Hepatocyte (in vitro differentiated cells): ENCODE measurements at places on chromosomes 3 and 15. TPM values are rescaled to one million over a fixed set of nuclear protein-coding genes. Genes with fewer than 3 reads are reported as not detected.
A peak's percentile ranks its signal among the peaks of the same experiment; 100 is the strongest.

The GNB4 gene
- 23.2 and 26.0 TPM in 2 replicates for total RNA-seq

The FURIN gene
- 62.6 and 67.9 TPM in 2 replicates for total RNA-seq

DNA sequence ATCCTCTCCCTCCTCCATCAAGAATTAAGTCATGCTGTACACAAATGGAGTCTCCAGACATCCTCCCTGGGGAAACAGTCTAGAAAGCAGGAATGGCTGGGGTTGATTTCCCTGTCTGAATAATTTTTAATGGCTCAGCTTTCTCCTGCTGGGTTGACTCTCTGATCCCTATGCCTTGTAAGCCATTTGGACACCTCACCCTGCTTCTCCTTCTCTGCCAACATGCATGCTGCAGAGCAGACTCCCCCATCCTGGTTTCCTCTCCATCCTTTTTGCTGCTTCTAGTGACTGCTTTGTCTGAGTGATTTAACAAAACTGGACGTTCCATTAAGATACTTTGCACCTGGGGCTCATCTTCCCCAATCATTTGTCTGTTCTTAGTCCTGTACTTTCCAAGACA lies 22.2 kb downstream of the SV2B start:
- no peaks in the 10 kb centered on the region for H3K36me3 ChIP-seq
- peaks cover 11% of the 10 kb centered on the region for H3K27me3 ChIP-seq
- H3K27ac ChIP-seq: no peak overlapping the region
- no peak overlapping the region for H3K4me3 ChIP-seq
- DNase-seq: no peak
- H3K4me1 ChIP-seq: no peaks in the 10 kb centered on the region

DNA sequence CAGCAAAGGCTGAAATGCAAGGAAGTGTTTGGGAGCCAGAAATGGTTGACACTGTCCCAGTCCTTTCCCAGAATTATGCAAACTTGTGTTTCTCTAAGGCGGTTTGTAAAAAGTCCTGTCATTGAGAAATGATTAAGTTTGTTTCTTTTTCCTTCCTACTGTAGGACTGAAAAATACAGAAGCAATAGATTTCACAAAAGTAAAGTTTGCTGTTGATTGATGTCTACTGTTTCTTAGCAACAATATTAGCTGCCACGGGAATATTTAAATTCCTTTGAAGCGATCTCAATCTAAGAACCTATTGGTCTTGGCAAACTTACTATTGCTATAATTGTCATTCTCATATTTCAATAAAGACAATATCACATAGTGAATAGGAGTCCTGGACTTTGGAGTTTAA lies 100.7 kb upstream of the IL12A start:
- peaks cover 5% of the 10 kb centered on the region for H3K4me1 ChIP-seq
- H3K27ac ChIP-seq: no peak overlapping the region
- H3K36me3 ChIP-seq: no peaks in the 10 kb centered on the region
- no peak overlapping the region for H3K4me3 ChIP-seq
- no peak for DNase-seq

DNA sequence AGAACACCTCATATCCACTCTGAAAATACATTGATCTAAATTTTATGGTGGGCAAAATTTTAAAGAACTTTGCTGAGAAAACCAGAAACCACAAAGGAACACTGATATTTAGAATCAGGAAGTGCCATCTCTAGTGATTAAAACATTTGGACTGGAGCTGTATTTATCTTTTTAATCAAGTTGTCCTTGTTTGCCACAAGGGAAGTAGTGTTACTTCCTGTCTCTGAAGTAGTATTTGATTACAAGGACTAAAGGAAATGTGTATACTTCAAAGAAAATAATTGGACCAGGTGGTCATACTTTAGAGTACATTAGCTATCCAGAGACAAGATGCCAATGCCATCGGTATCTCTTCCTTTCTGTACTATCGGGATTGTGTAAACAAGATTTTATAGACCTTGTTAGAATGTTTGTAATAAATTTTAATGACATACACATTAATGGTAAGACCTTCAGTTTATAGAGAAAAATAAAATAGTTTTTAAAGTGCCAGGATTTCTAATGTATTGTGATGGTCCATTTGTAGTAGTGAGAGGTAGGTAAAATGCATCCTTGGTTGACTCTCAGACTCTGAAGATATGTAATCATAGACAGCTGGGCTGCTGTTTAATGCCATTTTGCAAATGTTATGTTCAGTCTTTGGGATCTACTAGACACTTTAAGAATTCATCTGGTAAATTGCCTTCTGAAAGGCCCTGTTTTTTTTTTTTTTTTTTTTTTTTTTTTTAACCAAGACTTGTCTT lies 131.9 kb downstream of the B3GALNT1 start:
- no peaks in the 10 kb centered on the region for H3K27me3 ChIP-seq
- no peak for DNase-seq
- H3K4me1 ChIP-seq: no peaks in the 10 kb centered on the region

DNA sequence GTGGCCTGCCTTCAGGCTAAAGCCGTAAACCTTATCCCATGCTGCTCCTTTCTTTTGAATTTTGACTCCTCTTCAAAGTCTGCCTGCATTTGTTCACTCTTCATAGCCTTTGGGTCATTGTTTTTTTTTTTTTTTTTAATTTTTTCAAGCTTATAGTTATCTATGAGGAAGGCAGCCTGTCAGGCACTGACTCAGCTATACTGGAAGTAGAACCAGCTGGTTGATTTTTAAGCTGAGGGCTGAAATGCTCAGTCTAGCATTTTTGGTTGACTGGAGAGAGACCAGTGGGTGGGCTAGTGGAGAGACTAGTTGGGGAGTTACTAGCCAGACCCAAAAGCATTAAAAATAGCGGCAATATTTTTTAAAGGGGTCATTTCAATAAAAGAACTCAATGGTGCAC lies 44.1 kb downstream of the C3orf20 start:
- H3K36me3 ChIP-seq: no peaks in the 10 kb centered on the region
- no peak overlapping the region for H3K27ac ChIP-seq
- H3K4me3 ChIP-seq: no peak overlapping the region
- no peaks in the 10 kb centered on the region for H3K4me1 ChIP-seq
- no peak for DNase-seq

The THUMPD3 gene
- 20.7 and 22.7 TPM in 2 replicates for total RNA-seq

The ADAM10 gene
- total RNA-seq: 125 and 163 TPM in 2 replicates

DNA sequence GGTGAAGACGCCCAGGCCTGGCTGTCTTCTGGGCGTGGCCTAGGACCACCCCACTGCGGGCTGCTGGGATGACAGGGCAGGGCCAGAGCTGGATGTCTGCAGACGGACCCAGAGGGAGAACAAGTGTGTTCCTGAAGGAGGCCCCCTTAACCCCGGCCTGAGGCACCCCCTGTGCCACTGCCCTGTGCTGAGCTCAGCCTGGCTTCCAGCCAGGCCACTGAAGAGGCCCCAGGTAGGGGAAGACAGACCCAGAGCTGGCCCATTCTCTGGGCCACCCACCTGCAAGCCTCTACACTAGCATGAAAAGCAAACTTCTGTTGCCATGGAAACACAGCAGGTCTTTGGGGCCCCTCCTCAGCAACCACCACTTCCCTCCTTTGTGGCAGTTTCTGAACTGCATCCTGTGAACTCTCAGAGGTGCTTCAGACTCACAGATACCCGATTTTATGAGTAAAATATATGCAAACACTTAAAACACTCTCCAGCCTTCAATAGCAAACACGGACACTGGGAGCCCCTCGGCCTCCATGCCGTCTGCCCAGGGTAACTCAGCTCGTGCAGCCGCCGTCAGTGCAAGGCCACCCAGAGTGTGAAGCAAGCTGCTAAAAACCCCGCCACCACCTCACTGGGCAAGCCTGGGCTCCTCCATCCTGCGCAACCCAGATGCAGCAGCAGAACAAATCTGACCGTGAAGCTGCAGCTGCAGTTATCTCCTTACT lies 42.5 kb downstream of the CMTM6 start:
- no peaks in the 10 kb centered on the region for H3K36me3 ChIP-seq
- peak; percentile 28 for DNase-seq
- H3K27me3 ChIP-seq: no peaks in the 10 kb centered on the region

DNA sequence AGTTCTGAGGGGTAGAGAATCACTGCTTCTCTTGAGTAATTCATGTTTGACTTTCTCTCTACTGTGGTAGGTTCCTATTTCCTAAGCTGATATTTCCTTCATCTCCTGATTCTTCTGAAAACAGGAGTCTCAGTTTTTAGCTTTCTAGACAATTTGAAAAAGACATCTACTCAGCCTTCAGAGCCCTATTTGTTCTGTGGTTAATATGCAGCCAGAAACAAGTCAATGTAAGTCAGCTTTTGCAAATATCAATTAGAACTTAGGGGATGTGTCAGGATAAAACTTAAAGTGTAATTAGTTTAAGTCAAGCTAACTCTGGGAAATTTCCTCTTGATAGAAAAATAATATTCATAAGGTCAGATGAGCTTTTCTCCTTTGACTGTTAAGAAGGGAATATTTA lies 21.7 kb upstream of the HACD2 start:
- H3K4me1 ChIP-seq: peaks cover 38% of the 10 kb centered on the region
- no peaks in the 10 kb centered on the region for H3K36me3 ChIP-seq
- H3K27ac ChIP-seq: peak overlapping the region; percentile 64
- no peak for DNase-seq

The STRIT1 gene
- total RNA-seq: 0.60 and 1.2 TPM in 2 replicates

DNA sequence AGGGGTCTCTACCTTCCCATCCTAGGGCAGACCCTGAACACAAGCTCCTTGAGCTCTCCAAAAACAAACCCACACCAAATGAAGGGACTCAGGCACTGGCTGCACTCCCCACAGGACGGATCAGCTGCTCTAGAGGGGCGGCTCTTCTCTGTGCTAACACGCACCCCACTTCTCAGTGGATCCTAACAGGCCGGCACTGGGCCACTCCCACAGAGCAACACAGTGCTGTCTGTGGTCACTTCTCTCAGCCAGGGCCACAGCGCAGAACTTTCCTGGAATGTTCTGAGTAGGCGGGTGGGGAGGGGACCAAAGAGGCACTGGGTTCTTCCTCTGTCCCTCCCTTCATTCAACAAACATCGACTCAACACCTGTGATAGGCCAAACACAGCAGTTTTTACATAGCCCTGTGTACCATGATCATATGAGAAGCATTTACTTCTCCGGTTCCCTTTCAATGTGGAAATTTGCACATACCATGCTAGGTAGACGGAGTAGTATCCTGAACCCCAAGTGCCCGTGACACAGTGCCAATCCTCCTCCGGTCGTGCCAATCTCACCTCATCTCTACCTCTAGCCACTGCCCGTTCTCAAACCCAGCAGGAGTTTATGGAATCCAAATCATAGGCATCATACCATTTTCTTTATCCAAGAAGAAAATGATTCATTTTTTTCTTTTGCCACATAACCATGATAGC lies 98.1 kb downstream of the LRIG1 start:
- no peak overlapping the region for H3K27ac ChIP-seq
- H3K4me3 ChIP-seq: no peak overlapping the region
- no peak for DNase-seq

DNA sequence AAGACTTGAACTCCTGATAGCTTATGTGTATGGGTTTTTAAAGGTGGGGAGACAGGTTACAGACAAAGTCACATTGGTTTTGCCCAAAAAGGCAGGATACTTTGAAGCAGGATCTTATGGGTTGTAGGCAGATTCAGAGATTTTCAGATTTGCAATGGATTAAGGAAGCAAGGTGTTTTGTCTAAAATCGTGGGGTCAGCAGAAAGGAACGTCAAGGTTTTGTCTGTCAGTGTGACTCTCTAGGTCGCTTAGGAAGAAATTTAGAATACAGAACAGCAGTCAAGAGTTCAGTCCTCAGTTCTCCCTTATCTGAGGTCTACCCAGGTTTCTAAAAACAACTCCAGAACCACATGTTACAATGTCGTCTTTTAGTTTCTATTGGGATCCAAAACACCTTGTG lies 361.0 kb downstream of the SQOR start:
- no peak for DNase-seq
- H3K4me3 ChIP-seq: no peak overlapping the region
- no peak overlapping the region for H3K27ac ChIP-seq
- H3K27me3 ChIP-seq: no peaks in the 10 kb centered on the region
- no peaks in the 10 kb centered on the region for H3K36me3 ChIP-seq

The CCDC39 gene
- total RNA-seq: not detected in 2 replicates

The TUSC2 gene
- total RNA-seq: 30.0 and 33.1 TPM in 2 replicates

DNA sequence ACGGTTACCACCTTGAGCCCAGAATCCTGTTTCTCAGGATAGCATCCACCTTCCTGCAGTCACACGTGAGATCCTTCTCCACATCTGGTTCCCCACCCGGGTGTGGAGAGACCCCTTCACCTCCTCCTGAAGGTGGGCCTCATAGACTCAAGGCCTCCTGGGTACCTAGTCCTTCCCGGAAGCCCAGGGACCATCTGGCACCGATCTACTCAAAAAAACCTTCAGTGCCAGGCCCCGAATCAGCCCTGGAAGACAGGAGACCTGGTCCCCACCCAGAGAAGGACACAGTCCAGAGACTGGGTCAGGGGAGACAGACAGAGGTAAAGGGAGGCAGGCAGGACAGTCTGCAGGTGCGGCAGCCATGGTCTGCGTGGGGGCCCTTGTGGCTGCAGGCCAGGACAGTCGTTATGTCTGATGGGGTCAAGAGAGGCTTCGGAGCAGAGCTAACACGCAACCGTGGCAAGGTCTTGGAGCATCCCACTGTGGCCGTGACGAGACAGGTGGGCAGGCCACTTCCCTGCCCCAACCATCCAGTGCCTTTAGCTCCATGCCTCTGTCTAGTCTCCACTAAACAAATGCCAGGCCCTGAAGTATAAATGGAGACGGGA lies 112.2 kb upstream of the ABHD17C start:
- H3K4me3 ChIP-seq: no peak overlapping the region
- H3K4me1 ChIP-seq: peaks cover 11% of the 10 kb centered on the region
- no peak overlapping the region for H3K27ac ChIP-seq
- no peak for DNase-seq
- no peaks in the 10 kb centered on the region for H3K36me3 ChIP-seq
- H3K27me3 ChIP-seq: no peaks in the 10 kb centered on the region

- DNase-seq: peak; percentile 54
- H3K4me3 ChIP-seq: no peak overlapping the region
- no peaks in the 10 kb centered on the region for H3K36me3 ChIP-seq
Measured at GRCh38 chr3:123421353-123422174, 27.3 kb downstream of the ADCY5 start.

- DNase-seq: no peak
- H3K36me3 ChIP-seq: no peaks in the 10 kb centered on the region
- no peaks in the 10 kb centered on the region for H3K4me1 ChIP-seq
- H3K27me3 ChIP-seq: no peaks in the 10 kb centered on the region
Measured at GRCh38 chr3:124924741-124925140, 9.8 kb downstream of the MUC13 start.

DNA sequence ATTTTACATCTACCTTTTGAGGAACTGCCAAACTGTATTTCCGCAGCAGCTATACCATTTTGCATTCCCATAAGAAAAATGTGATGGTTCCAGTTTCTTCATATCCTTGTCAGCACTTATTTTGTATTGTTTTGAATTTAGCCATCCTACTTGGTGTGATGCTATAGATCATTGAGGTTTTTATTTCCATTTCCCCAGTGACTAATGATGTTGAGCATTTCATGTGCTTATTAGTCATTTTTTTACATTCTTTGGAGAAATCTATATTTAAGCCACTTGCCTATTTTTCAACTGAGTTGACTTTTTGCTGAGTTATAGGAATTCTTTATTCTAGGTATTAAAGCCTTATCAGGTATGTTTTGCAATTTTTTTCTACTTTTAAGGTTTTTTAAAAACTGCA lies 347.6 kb upstream of the RARB start:
- no peaks in the 10 kb centered on the region for H3K27me3 ChIP-seq
- H3K36me3 ChIP-seq: no peaks in the 10 kb centered on the region
- H3K4me3 ChIP-seq: no peak overlapping the region
- H3K4me1 ChIP-seq: no peaks in the 10 kb centered on the region
- no peak for DNase-seq
- H3K27ac ChIP-seq: no peak overlapping the region

GRCh38 chr15:30906366-30906765 lies 2.7 kb downstream of the FAN1 start:
- no peaks in the 10 kb centered on the region for H3K4me1 ChIP-seq
- no peaks in the 10 kb centered on the region for H3K27me3 ChIP-seq
- H3K27ac ChIP-seq: peak overlapping the region; percentile 68
- DNase-seq: peak; percentile 22
